ENCODE measurements at places on chromosomes 5 and 9. TPM values are rescaled to one million over a fixed set of nuclear protein-coding genes. Genes with fewer than 3 reads are reported as not detected.

- no peak for DNase-seq
These were observed 63.1 kb downstream of the PPP2R2B start for GRCh38 chr5:146815411-146815810.

DNA sequence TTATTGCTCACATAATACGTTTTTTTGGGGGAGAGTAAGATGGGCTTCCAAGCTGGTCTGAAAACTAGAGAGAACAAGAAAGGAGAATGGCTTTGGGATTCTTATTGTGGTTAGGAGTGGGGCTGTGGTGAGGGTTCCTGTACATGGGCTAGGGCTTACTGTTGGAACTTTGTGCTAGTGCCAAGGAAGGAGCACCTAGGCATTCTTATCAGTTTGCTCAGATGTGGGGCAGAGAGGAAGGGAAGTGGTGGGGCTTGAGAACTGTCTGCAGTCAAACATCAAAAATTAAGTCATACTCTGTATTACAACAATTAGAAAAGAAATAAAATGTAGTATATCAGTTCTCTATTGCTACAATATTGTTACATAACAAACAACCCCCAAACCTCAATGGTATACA lies 4.0 kb upstream of the THBS4 start:
- no peak for DNase-seq

- DNase-seq = no peak
These were observed 52.7 kb upstream of the OTULINL start for GRCh38 chr5:14528926-14529325.

- DNase-seq = no peak
These were observed 267.1 kb downstream of the GADD45G start for GRCh38 chr9:89871871-89872331.

GRCh38 chr5:159972538-159973362 lies 36.2 kb upstream of the TTC1 start:
- DNase-seq = no peak

- DNase-seq = no peak
These were observed 20.6 kb upstream of the LARP1 start for GRCh38 chr5:154734370-154735248.

GRCh38 chr9:132391449-132391848 lies 15.2 kb downstream of the TTF1 start:
- no peak for DNase-seq

DNA sequence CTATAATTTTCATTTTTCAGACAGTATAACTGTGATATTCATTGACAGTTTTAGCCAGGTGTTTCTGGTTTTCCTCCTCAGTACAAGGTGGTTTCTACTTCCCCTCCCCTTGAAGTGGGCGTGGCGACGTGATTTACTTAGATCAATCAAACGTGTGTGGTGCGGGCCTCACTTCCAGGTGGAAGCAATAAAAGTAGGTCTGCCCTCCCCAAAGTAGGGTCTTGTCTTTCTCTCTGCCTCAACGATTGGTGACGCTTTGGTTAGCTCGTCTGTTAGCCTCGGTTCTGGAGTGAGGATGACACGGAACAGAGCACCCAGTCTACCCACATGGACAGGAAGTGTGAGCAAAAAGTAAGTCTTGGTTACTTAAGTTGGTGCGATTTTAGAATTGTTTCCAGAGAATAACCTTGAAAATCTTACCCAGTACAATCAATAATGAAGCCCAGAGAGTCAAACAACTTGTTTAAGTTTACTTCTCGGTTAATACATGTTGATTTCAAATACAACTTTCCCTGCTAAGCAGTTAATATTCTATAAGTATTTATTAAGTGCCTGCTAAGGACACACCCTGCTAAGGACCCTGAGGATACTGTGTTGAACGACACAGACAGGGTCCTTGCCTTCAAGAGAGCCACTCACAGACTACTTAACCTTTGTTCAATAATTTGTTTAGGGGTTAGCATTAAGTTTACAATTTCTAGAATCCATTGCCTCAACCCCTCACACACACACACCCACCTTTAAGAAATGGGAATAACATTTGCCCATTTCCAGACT lies 48.4 kb downstream of the COX7C start:
- DNase-seq = no peak

DNA sequence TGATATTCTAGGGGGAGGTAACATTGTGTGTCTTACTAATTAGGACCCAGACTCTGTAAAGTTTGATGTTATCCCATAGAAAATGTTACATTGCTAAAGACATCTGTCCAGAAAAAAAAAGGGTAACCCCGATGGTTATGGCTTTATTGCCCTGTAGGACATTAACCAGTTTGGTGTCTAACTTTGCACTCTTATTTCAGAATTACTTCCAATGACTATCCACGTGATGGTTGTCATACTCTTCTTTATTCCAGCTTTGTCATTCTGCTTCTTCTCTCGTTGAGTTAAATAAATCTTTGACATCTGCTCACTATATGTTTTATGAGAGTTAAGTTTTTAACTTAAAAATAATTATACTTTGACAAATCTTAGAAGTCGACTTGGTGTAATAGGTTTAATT lies 180.4 kb upstream of the ANKRD55 start:
- DNase-seq = no peak

DNA sequence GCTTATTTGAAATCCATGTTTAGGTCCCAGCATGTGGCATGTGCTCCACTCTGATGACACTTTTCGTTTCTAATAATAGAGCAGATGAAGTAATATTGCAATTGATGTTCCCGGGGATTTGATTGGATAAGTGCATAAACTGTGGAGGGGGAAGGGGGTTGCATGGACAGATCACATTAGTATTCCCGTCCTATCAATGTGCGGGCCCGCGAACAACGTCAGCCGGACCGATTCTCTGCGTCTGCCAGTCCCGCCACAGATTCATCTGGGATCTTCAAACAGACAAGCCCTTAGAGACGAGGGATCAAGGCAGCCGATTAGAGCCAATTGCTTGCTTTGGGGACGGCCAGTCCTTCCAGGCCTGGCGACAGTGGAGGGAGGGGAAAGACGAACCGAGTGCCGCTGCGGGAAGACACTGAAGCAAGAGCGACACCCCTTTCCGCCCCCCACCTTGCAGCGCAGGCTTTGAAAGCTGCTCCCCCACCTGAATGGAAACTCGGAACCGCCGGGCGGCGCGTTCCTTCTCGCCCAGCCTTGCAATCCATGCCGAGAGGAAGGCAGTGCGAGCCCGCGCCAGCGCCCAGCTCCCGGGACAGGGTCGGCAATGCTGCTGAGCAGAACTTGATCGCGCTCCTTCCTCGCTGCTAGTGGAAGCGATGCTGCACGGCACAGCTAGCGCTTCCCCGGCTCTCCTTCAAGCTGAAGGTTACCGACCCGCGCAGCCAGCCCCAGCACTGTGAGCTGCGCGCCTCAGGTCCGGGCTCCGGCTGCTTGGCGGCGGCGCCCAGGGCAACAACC lies at the start of gene RGS7BP:
RGS7BP (plus strand) TSS at position 247 of the 798 bp plus-strand sequence. CDS start 610 bp downstream, outside the sequence.
- DNase-seq = peak; percentile 82

GRCh38 chr9:133592731-133593409 lies 16.3 kb downstream of the FAM163B start:
- no peak for DNase-seq

- no peak for DNase-seq
These were observed 286.9 kb upstream of the ATP10B start for GRCh38 chr5:161138751-161139455.

GRCh38 chr9:37730839-37731238 lies 22.8 kb upstream of the TRMT10B start:
- no peak for DNase-seq

GRCh38 chr5:2739360-2740050 lies 12.0 kb downstream of the IRX2 start:
- DNase-seq = peak; percentile 54

GRCh38 chr5:51279983-51280706 lies 103.1 kb upstream of the ISL1 start:
- DNase-seq = peak; percentile 17

- no peak for DNase-seq
These were observed 101.9 kb downstream of the HTR1A start for GRCh38 chr5:63860379-63860778.

- DNase-seq = no peak
These were observed 76.1 kb downstream of the C9orf50 start for GRCh38 chr9:129544761-129545160.

- no peak for DNase-seq
These were observed 43.0 kb downstream of the AP3S1 start for GRCh38 chr5:115884704-115885103.

SLC6A18 gene
- polyA plus RNA-seq = 1.5 TPM

NPR2 gene
- polyA plus RNA-seq = 11.4 TPM

BTNL3 gene
- 0.30 TPM for polyA plus RNA-seq

OTP gene
- polyA plus RNA-seq = not detected

OLFML2A gene
- polyA plus RNA-seq = 5.1 TPM

RASEF gene
- polyA plus RNA-seq = 2.2 TPM

TRIM36 gene
- 0.39 TPM for polyA plus RNA-seq

THBS4 gene
- polyA plus RNA-seq = 1.8 TPM

LHX3 gene
- polyA plus RNA-seq = not detected

MEF2C gene
- 5.3 TPM for polyA plus RNA-seq
